ENCODE measurements at places on chromosomes 4 and X. TPM values are rescaled to one million over a fixed set of nuclear protein-coding genes. Genes with fewer than 3 reads are reported as not detected.

HPGD gene
- total RNA-seq: 9.8 TPM

FHIP1A gene
- total RNA-seq: 1.4 TPM

NCBP2L gene
- not detected for total RNA-seq

ERAS gene
- not detected for total RNA-seq

COL25A1 gene
- 0.11 TPM for total RNA-seq

FUNDC2 gene
- 35.3 TPM for total RNA-seq

SMIM31 gene
- total RNA-seq: not detected

EDNRA gene
- total RNA-seq: 3.5 TPM

NXT2 gene
- 14.3 TPM for total RNA-seq

GPR143 gene
- total RNA-seq: not detected

VGLL1 gene
- total RNA-seq: not detected

INPP4B gene
- total RNA-seq: 69.7 TPM

FHL1 gene
- total RNA-seq: 106 TPM

SLC10A4 gene
- total RNA-seq: 0.25 TPM

CLRN2 gene
- total RNA-seq: not detected

GUCY1A1 gene
- 0.11 TPM for total RNA-seq

S100P gene
- not detected for total RNA-seq

CITED1 gene
- total RNA-seq: 0.37 TPM

TLR10 gene
- not detected for total RNA-seq

GLRA2 gene
- total RNA-seq: not detected

GAGE2A gene
- not detected for total RNA-seq

RNF150 gene
- total RNA-seq: 1.3 TPM

CTAG2 gene
- not detected for total RNA-seq

MAGEA9B gene
- not detected for total RNA-seq

ASB9 gene
- 0.25 TPM for total RNA-seq

HSFX2 gene
- total RNA-seq: not detected

PASD1 gene
- not detected for total RNA-seq

CHIC2 gene
- 43.9 TPM for total RNA-seq

TXK gene
- not detected for total RNA-seq

ARHGAP36 gene
- total RNA-seq: not detected

PAGE1 gene
- not detected for total RNA-seq

GLRA3 gene
- total RNA-seq: under 0.01 TPM

TKTL1 gene
- total RNA-seq: not detected

TCEAL6 gene
- not detected for total RNA-seq

SFRP2 gene
- not detected for total RNA-seq

GAGE13 gene
- not detected for total RNA-seq

SYNPO2 gene
- total RNA-seq: 7.0 TPM

EFHC2 gene
- 0.50 TPM for total RNA-seq

SLC39A8 gene
- 8.1 TPM for total RNA-seq

RHOXF2B gene
- total RNA-seq: not detected

LGI2 gene
- total RNA-seq: 0.12 TPM

ZC4H2 gene
- total RNA-seq: 4.5 TPM

GAGE1 gene
- total RNA-seq: not detected

SPANXN3 gene
- not detected for total RNA-seq

PABPC4L gene
- 2.1 TPM for total RNA-seq

KCNIP4 gene
- not detected for total RNA-seq

CFI gene
- total RNA-seq: 3.0 TPM

GLA gene
- 21.6 TPM for total RNA-seq

ANXA3 gene
- 4.3 TPM for total RNA-seq

Measured in uterine smooth muscle cell (primary cell).